ENCODE measurements at places on chromosomes 1 and 21.

DNA sequence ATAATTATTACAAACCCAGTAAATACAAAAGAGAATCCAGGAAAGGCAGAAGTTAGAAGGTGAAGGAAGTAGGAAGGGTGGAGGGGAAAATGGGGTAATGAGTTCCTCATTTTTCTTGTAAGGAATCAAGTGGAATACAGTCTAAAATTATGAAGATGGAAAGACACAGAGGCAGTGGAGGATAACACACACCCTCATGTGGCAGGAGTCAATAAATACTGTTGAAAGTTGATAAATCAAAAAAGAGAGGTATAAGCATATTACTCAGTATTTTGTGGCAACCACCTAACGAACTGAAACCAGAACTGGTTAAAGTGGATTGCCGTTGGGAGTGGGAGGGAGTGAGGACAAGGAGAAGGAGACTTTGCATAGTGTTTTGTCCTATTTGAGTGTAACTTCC, 78.6 kb upstream of the SLC44A3 start:
- DNase-seq: no peak

DNA sequence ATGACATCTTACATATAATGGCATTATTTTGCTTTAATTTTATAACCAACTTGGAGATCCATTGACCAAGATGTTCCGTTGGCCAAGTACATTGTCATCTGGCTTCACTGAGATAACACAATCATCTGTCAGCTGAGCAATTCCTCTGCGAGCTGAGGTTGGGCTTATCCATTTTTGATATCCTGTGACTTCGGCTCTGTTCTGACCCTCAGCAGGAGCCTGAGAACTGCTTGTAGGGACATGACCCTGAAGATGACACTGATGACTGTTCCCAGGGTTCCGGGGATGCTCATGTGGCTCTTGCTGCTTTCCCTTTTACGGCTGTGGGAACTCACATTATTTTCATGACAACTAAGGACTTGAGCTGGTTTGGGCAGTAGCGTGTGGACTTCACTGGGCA, 51.2 kb downstream of the TLR5 start:
- DNase-seq: no peak

GRCh38 chr1:95309031-95309471, 75.0 kb downstream of the RWDD3 start:
- no peak for DNase-seq

- no peak for DNase-seq
Measured at GRCh38 chr1:91166106-91166712, 144.4 kb upstream of the ZNF644 start.

- DNase-seq: no peak
Measured at GRCh38 chr21:45990741-45991605, 9.4 kb downstream of the COL6A1 start.

- DNase-seq: no peak
Measured at GRCh38 chr1:225449261-225449660, 21.4 kb upstream of the LBR start.

DNA sequence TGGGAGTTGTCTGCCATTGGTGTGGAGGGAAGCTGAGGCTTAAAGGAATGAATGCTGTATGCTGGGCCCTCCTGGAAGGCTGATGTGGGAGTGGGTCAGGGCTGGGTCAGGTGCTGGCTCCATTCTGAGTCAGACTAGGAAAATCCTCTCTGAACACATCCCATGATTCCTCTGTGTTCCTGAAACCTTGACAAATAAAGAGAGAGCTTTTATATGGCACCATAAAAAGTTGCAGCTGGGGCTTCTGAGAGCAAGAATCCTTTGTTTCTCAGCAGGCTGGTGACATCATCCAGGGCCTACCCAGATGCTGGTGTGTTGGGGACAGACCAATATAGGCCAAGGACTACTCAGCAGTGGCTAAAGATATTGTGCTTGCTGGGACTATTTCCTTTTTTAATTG, 27.8 kb upstream of the NFASC start:
- no peak for DNase-seq
